ENCODE measurements at places on chromosomes 13 and 19.

GRCh38 chr13:25963674-25964073 is 88.1 kb downstream of the SHISA2 start:
- DNase-seq = no peak

GRCh38 chr13:31930901-31931522 is 100.6 kb upstream of the FRY start:
- DNase-seq = no peak

- DNase-seq = no peak
Observed at GRCh38 chr19:4350726-4351125, 7.4 kb downstream of the MPND start.

GRCh38 chr13:111399776-111400538 is 79.5 kb downstream of the TEX29 start:
- DNase-seq = no peak

DNA sequence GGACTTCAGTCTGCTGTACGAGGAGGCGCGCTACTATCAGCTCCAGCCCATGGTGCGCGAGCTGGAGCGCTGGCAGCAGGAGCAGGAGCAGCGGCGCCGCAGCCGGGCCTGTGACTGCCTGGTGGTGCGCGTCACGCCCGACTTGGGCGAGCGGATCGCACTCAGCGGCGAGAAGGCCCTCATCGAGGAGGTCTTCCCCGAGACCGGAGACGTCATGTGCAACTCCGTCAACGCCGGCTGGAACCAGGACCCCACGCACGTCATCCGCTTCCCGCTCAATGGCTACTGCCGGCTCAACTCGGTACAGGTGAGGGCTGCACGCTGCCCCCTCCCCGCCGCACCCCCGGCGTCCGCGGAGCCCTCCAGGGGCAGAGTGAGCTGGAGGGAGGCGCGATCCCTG is 14.6 kb downstream of the KCTD15 start:
- DNase-seq = no peak

DNA sequence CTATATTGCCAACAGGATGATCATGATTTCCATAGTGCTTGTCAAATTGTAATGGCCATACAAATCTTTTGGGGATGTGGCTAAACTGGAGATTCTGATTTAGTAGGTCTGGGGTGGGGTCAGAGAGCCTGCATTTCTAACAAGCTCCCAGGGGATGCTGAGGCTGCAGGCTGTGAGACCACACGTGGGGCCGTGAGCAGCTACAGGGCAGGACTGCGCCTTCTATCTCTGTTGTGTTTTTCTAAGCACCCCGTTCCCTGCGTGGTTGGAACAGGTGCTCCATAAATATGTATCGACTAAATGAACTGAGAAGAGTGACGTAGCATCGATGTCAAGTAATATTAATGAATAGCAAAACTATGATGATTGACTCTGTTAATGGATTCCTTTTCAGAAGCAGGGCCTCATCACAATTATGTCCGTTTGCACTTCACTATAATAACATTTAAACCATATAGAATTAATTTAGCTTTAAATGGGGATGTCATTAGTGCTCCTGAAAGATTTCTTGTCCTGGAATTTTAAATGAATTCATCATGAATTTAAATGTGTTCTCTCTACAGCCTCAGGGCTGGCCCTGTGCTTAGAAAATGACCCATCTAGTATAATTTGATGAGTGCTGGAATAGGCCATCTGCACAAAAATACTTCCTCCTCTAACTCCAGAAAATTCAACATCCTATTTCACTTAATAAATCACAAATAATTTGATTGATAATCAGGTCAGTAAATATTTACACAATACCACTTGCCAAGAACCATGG is 51.7 kb upstream of the SIAH3 start:
- no peak for DNase-seq

DNA sequence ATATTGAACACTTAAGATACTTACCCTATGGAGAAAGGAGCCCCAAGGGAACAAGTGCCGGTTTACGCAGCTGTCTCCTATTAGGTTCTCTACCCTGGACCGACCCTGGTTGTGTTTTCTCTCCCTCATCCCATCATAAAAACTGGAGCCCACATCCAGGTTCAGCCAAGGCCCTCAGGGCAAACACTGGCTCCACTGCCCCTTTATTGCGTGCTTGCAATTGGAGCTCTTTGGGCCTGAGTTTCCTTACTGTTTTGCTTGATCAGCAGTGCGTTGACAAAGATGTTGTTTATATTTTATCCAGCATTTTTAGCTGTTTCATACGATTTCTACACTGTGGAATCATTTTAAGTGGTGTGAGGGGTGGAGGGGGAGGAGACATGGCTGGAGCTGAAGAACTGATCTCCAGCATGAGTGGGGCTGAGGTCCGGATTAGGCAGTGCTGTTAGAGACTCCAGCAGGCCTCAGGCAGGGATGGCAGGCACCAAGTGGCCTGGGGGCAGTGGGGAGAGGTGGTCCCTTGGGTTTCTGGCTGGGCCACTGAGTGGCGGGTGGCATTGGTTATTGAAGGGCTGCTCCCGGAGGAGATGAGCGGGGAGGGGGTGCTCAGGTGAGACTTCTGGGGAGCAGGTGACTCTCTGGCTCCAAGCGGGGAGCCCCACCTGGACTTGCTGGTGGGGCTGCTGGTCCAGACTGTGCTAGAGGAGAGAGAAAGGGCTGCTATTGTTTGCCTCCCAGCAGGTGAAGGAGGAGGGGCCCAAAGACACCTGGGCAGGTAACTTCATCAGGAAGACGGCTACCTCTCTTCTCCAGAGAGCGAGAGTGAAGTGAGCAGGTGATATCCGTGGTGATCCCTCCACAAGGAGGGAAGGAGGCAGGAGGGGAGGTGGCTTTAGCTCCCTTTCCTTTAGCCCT is 62.4 kb upstream of the RNF113B start:
- DNase-seq = no peak

DNA sequence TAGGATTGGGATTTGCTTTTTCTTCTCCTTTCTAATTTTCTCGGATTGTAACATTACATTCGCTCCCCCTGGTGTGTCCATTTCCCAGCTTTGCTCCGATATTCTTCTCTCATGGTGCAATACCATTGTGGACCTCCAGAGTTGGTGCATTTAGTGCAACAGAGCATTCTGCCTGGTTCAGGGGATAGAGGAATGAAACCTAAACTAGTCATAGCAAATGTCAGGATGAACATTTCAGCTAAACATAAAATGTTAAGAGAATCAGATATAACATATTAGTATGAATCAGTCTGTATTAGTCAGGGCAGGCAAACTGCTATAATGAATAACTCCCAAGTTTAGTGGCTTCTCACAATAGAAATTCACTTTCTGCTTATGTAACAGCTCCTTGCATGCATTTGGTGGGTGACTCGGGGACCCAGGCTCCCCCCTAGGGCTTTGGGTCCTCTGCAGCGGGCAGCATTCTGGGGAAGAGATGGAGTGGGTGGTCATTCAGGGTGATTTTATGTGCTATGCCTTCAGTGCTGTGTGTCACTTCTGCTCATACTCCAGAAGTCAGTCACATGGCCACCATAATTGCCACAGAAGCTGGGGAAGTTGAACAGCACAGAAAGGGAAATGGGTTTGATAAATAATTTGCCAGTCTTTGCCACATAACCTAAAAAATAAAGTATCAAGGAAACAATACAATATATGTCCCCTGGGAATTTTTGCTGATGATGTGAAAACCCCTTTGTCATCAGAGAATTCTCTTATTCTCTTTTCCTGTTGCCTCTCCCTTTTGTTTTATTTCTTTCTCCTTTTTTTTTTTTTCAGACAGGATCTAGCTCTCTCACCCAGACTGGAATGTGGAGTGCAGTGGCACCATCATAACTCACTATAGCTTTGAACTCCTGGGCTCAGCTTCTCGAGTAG is 111.0 kb downstream of the HSPH1 start:
- no peak for DNase-seq
